Cortex of kidney (tissue), 1 donor: ENCODE measurements at places on chromosomes 7 and 10.

GRCh38 chr10:125489731-125490130, 193.2 kb downstream of the TEX36 start:
- DNase-seq: no peak

- DNase-seq: no peak
These were observed 31.4 kb downstream of the CCDC71L start for GRCh38 chr7:106629516-106629915.

- DNase-seq: no peak
These were observed 27.1 kb downstream of the VIPR2 start for GRCh38 chr7:159117366-159118196.

DNA sequence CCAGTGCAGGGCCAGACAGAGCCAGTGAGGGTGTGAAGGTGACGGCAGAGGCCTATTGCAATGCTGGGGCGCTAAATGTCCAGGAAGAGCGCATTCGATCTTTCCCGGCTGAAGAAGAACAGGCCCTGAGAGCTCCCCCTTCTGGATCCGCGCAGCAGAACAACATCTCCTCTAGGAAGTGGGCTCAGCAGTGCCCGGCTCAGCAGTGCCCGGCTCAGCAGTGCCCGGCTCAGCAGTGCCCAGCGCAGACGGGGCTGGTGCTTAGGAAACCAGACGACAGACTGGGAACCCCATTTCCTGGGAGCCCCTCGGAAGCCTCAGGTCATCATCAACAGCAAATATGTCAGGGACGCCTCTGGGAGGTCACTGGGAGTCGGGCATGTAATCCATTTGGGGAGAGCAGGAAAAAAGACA, 4.7 kb upstream of the NOS3 start:
- DNase-seq: no peak

GRCh38 chr10:24887855-24888231, 64.6 kb downstream of the PRTFDC1 start:
- no peak for DNase-seq

DNA sequence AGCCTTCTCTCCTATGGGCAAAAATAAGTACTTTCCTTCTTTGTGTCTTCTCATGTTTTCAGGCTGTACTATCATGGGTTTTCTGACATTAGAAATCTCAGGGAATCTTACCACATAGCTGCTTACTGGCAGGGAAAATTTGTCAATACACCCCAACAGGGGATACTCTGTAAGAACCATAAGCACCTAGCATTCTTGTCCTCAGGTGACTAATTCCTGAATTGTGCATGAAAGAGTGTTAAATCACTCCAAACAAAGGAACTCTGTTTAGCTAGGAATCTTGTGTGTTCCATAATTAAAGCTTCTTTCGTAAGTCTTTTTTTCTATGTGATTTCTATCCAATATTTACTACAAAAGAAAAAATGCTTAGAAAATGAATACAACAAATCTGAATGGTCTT, 206.7 kb upstream of the POT1 start:
- DNase-seq: no peak

DNA sequence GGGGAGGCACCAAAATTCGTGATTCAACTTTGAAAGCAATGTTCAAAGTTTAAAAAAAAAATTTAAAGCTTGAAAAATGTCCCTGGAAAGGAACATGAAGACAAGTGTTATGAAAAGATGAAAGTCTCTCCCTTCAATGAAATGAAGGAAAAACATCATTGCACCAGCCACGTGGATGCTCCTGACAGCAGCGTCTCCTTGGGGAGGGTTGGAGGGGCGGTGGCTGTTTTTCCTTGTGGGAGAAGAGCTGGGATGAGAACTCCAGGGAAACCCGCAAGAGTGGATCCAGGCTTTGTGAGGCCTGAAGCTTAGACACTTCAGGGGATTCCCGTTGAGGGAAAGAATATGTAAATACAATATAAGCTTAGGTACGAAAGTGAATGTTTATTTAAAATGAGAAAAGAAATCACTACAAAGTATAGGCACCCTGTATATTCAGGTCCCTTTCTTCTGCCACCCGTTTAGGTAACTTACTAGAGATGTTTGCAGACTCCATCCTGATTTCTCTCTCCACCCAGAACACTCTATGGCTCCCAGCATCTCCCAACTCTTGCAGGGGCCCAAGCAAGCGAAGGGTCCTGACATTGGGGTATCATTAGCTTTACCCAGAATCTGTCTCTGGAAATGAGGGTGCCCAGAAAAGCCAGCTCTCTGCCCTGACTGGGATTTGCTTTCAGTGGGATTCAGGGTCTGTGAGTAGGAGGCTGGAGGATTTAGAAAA, 63.1 kb upstream of the BAIAP2L1 start:
- no peak for DNase-seq

DNA sequence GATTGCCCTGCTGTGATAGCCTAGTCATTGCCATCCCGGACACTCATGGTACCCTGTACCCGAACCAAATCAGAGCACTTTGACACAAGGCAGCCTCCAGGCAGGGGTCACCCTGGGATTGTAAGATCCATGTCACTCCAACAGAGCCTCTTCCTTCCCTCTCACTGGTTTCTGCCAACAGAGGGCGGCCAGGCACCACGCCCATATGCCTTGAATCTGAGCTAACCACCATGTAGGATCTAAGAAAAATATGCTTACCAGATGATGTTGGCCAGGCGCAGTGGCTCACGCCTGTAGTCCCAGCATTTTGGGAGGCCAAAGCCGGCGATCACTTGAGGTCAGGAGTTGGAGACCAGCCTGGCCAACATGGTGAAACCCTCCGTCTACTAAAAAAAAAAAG, 389.2 kb upstream of the KLF6 start:
- no peak for DNase-seq

DNA sequence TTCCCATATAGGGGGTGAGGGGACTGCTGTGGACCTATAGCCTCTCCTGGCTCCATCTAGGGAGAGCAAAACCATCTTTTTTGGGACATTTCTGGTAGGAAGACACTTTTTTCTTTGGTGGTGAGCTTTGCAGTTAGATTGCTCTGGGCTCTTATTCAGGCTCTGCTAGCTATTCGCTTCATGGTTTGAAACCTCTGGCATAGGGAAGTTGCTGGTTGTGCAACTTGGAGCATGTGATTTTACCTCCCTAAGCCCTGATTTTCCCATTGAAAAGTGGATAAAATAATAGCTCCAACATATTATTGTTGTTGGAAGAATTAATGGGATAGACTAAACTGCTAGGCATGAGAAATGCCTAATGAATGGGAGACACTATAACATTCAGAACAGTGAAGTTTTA, 69.6 kb downstream of the CYP26A1 start:
- no peak for DNase-seq

DNA sequence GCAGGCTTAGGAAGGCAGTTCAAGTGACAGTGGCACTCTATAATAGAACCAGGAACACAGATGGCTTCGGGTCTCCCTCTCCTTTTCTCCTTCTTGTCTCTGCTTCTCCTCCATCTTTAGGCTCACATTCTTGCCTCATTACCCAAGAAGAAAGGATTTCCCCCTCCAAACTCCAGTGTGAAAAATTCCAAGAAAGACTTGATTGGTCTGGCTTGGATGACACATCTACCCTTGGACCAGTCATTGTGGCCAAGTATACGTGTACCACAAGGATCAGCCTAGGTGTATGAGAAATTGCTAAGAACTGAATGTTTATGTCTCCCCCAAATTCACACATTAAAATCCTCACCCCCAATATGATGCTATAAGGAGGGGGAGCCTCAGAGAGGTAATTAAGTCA, 53.9 kb downstream of the PRTFDC1 start:
- no peak for DNase-seq

- no peak for DNase-seq
These were observed 157.5 kb downstream of the LYZL1 start for GRCh38 chr10:29446327-29446726.

DNA sequence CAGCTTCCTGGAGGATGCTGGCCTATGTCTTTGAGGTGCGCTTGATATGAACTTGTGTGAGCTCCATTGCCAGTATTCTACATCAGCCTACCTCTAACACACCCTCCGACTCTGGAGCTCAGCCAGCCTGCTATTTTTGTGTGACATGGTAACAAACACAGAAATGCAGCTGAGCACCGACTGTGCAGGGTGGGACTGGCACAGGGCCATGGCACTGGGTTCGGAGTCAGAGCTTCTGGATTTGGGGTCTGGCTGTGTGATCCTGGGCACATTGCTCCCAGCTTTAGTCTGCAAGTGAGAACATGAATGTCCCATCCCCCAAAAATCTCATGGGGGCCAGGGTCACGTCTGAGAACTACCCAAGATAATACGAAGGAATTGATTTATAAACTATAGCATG, 257.2 kb upstream of the CTBP2 start:
- no peak for DNase-seq

- DNase-seq: no peak
These were observed 40.4 kb downstream of the CAMK2B start for GRCh38 chr7:44284881-44285541.

GRCh38 chr7:34787586-34787985, 129.6 kb downstream of the NPSR1 start:
- DNase-seq: no peak

- no peak for DNase-seq
These were observed 185.8 kb downstream of the CACNB2 start for GRCh38 chr10:18325889-18326531.

GRCh38 chr7:20744954-20745446, 41.7 kb downstream of the SP8 start:
- DNase-seq: no peak

DNA sequence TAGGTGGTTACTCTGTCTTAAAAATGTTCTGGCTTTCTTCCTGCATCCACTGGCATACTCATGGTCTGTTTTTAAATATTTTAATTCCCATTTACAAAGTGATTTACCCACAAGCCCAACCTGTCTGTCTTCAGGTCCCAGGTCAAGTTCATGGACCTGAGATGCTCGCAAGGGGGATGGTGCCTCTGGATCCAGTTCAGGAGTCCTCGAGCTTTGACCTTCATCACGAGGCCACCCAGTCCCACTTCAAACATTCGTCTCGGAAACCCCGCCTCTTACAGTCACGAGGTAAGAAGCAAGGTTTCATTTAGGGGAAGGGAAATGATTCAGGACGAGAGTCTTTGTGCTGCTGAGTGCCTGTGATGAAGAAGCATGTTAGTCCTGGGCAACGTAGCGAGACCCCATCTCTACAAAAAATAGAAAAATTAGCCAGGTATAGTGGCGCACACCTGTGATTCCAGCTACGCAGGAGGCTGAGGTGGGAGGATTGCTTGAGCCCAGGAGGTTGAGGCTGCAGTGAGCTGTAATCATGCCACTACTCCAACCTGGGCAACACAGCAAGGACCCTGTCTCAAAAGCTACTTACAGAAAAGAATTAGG, 8.7 kb downstream of the ZKSCAN1 start:
- no peak for DNase-seq

GRCh38 chr10:75772153-75772887, 340.9 kb downstream of the LRMDA start:
- no peak for DNase-seq

- DNase-seq: no peak
These were observed 629.0 kb upstream of the IGFBP3 start for GRCh38 chr7:46549892-46550639.

- DNase-seq: no peak
These were observed 584.6 kb upstream of the POM121L12 start for GRCh38 chr7:52450816-52451215.

GRCh38 chr10:77909749-77910375, 16.7 kb downstream of the DLG5 start:
- no peak for DNase-seq

- no peak for DNase-seq
These were observed 57.3 kb downstream of the MAPK8 start for GRCh38 chr10:48363617-48364355.

DNA sequence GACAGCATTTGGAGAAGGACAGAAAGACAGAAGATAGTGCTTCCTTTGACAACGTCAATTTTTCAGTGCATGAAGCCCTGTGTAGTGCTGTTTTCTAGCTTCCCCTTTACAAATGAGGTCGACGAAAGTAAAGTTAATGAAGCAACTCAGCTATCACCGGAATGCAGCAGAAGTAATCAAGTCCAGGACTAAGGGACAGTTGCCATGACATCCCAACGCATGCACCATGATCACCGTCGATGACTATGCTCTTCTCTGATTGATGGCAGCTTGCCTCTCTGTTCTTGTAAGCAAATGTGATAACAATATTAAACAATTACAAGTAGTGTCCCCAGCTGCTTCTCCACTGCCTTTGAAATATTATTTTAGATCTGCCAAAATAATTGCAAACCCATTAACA, 205.8 kb downstream of the FRMD4A start:
- DNase-seq: no peak

DNA sequence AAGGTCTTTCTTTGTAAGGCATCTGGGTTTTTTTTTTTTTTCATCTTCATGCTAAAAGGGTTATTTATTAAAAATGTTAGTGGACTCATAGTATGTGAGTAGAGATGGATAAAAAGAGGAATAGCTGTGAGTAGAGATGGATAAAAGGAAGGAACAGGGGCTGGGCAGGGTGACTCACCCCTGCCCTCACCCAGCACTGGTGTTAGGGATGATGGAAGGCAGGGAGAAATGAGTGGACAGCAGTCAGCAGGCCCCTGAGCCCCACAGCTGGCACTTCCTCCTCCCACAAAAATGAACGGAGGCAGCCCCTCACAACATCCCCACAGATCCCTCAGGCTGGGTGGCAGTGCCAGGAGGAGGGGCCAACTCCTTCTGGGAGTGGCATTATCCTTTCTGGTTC, 39.3 kb downstream of the ANTXRL start:
- no peak for DNase-seq

DNA sequence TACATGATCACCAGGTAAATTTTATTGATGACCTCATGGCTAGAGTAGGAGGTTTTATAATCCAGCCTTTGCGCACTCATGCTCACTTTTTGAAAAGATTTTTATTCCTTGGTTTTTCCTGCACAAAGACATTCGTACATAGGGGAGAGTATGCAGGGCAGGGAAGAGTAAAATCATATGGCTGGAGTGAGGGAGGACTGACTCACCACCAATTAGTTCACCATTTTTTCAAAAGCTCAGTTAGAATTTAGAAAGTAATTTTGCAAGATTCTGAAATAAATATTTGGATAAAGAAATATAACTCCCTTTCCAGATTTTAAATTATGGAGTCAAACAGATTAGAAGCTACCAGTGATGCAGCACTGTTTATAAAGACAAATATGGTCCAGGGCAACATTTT, 111.9 kb downstream of the SEMA3D start:
- no peak for DNase-seq

GRCh38 chr7:50184271-50184990, 91.4 kb upstream of the ZPBP start:
- no peak for DNase-seq
